Stimulated activated CD4-positive, alpha-beta T cell treated with anti-CD3 and anti-CD28 coated beads, Interleukin-2, amount 100 ng/mL, for 48 hours (primary cell): ENCODE measurements at places on chromosomes 12 and 14.

DNA sequence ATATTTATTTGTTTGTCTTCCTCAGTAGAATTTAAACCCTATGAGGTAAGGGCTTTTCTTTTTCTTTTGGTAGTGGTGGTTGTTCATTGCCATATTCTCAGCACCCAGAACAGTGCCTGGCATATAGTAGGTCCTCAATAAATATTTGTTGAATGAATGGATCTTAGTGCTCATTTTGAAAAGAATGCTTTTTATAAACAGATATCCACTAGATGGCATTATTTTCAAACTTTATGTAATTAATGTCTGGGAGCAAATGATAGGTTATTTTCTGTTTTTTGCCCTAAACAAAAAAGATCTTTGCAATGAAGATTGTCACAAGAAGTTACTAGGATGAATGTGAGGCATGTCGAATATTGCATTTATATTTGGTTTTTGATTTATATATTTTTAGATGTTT, 64.1 kb downstream of the RAD51B start:
- DNase-seq, result no peak

GRCh38 chr12:90829044-90829443, 125.9 kb downstream of the CCER1 start:
- DNase-seq, result no peak

- DNase-seq, result no peak
Observed at GRCh38 chr12:3973973-3974644, 100.9 kb upstream of the PARP11 start.

- DNase-seq, result no peak
Observed at GRCh38 chr12:77049767-77050353, 15.5 kb downstream of the E2F7 start.

GRCh38 chr14:75658957-75659356, 1.7 kb downstream of the ERG28 start:
- DNase-seq, result no peak

- DNase-seq, result no peak
Observed at GRCh38 chr14:95374239-95374997, 54.7 kb upstream of the CLMN start.

- no peak for DNase-seq
Observed at GRCh38 chr14:78135450-78135891, 34.7 kb upstream of the NRXN3 start.

GRCh38 chr12:113906411-113907200, 59.5 kb downstream of the RBM19 start:
- no peak for DNase-seq
